ENCODE measurements at places on chromosomes 5 and 9.

GRCh38 chr9:78035383-78035993, 3.9 kb upstream of the GNAQ start:
- DNase-seq = peak; percentile 65

- peak; percentile 59 for DNase-seq
Observed at GRCh38 chr5:151151793-151152192, 5.8 kb downstream of the ANXA6 start.

DNA sequence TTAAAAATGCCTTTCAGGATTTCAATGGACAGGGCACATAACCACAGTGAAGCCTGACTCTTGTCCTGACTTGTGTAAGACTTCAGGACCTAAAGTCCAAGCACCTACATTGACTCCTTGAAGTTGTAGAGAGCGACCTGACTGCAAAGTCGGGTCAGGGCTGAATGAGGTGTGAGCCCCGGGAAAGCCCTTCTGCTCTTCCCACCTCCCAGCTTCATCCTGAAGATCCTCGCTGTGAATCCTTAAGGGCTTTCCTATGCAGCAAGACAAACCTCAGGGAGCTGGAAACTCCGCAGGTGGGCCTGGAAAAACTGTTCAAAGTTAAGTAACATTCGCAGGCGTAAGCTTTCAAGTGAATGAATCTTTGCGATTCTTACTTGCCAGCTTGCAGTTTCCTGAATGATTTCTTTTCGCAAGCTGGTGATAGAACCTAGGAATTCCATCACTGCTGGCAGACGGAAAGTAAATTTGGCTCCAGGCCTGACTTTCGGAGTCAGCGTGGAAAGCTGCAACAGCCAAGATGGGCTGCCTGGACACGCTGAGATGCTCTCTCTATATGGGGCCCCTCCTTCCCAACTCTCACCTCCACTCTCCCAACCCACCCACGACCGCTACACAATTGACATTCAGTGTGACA, 10.9 kb downstream of the SEMA5A start:
- no peak for DNase-seq

DNA sequence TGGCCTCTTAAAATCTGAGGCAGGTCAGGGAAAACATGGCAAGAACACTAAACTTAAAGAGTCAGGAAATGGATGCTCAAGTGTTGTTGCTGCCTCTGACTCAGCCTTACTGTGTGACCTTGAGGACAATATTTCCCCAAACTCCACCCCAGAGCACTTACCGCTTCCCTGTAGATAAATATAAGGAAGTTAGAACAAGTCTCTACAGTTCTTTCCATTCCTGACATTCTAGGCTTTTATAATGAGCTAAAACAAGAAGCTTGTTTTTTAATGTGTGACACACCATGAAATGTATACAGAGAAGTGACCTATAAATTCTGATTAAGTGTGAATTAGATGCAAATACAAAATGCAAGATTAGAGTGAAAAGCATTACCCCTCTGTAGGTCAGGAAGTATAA, 129.3 kb downstream of the GRIA1 start:
- no peak for DNase-seq

DNA sequence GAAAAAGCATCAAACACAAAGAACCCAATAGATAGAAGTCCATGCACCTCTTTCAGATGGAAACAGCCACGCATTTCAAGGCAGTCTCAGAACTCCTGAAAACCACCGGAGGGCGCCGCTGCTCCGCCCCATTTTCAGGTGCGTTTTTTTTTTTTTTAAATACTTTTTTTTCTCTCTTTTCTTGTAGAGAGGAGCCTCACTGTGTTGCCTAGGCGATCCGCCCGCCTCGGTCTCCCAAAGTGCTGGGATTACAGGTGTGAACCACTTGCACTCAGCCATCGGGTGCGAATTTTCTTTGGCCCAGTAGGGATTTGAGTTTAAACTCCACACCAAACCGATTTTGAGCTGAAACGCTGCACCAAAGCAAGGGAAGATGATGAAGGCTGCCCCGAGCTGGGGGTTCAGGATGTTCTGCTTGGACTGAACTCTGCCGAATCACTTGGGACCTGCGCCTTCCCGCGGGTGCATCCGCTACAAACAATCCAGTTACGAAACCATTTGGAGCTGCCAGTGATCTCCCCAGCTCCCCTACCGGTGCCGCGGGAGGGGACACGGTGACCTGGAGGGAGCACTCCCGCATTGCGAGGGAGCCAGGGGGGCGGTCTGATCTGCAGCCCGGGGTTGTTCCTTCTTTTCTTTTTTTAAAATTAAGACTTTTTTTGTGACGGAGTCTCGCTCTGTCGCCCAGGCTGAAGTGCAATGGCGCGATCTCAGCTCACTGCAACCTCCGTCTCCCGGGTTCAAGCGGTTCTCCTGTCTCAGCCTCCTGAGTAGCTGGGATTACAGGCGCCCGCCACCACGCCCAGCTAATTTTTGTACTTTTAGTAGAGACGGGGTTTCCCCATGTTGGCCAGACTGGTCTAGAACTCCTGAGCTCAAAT, 1.4 kb downstream of the PTGR1 start:
- peak; percentile 72 for DNase-seq

DNA sequence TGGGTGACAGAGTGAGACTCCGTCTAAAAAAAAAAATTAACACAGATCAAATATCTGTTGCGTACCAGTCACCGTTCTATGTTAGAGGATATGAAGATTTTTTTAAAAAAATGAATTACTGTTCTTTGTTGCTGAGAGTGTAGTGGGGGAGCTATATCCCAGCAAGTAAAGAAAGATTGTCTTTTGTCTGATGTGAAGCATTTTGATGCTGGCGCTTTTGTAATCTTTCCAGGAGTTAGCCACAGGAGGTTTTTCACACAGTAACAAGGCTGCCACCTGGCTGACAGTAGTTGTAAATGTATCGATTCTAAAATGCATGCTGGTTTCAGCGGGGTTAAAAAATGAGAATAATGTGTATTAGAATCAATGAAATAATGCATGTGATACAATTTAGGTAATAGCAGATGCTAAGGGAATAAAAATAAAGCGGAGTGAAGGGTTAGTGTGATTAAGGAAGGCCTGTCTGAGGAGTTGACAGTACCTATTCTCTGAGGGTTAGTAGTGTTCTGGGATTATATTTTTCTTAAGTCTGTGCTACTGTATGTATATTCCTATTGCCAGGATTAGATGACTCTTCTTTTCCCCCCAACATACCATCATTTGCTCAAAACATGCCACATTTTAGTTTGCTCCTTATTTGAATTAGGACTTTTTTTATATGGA, 3.4 kb downstream of the LMNB1 start:
- peak; percentile 69 for DNase-seq

DNA sequence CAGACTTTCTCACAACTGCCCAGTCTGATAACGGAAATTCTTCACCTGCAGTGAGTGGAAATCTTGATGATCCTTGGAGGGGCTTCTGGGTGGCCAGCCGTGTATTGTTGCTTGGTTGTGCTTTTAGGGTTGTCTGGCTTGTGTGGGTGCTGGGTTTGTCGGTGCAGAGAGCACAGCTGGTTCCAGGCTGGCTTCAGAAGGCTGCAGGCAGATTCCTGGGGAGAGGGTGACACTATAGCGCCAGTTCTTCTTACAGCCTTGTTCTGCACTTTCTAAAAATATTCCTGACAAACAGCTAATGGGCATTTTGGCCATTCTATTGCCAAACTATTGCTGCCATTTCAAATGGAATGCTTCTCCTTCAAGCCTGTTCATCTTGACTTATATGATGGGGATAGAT, 99.3 kb downstream of the PDZD2 start:
- no peak for DNase-seq

GRCh38 chr9:2338777-2339365, 282.7 kb upstream of the VLDLR start:
- DNase-seq = no peak

DNA sequence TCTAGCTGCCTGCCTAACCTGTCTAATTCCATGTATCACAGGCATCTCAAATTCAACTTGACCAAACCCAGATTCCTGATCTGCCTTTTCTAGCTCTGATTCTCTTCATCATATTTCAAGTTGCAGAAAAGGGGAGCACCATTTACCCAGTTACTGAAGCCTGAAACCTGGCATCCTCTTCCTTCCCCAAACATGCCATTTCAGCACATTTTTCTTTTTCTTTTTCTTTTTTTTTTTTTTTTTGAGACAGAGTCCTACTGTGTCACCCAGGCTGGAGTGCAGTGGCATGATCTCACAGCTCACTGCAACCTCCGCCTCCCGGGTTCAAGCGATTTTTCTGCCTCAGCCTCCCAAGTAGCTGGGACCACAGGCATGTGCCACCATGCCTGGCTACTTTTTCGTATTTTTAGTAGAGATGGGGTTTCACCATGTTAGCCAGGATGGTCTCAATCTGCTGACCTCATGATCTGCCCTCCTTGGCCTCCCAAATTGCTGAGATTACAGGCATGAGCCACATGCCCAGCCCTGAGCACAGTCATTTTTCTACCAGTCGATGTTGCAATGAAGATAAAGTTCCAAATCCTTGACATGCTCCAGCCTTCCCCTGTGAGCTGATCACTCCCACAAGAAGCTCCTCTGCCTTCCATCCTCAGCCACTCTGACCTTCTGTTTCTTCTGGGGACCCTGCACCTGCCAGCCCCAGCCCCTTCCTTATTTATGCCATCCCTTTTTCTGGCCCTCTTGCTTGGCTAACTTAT, 32.2 kb downstream of the ACER2 start:
- no peak for DNase-seq

- no peak for DNase-seq
Observed at GRCh38 chr5:130692770-130693169, 472.3 kb downstream of the HINT1 start.

DNA sequence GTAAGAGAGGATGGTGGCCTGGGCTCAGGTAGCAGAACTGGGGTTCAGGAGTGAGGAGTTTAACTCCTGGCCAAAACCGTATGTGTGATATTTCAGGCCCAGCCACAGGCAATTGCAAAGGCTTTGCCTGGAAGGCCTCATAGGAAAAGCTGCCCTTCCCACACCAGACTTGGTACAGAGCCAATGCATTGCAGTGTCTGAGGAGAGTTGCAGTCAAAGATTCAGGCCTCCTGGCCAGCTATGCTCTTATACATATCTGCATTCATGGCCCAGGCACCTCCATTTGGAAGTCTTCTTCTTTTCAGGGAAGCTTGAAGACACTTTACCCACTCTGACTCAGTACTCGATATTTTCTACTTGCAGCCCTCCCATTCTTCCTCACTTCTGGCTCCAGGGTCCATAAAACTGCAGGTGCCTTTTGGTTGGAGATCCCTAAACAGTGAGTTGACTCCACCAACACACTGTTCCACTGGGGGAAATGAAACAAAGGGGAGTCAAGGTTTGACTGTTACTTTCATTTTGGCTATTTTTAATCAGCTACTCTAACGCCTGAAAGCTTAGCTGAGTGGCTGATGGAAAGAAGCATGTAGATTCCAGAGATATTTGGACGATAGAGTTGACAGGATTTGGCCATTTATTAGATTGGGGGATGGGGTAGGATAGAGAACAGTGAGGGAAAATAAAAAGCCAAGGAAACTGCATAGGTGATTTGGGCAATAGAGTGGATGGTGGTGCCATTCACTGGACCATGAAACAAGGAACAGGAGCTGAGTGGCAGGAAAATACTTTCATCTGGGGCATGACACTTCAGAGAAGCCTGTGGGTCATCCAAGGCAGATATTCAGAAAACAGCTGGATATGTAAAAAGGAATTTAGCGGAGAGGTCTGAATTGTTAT, 30.6 kb upstream of the IL33 start:
- DNase-seq = peak; percentile 70

GRCh38 chr9:4530375-4530774, 40.1 kb downstream of the SLC1A1 start:
- DNase-seq = peak; percentile 54

DNA sequence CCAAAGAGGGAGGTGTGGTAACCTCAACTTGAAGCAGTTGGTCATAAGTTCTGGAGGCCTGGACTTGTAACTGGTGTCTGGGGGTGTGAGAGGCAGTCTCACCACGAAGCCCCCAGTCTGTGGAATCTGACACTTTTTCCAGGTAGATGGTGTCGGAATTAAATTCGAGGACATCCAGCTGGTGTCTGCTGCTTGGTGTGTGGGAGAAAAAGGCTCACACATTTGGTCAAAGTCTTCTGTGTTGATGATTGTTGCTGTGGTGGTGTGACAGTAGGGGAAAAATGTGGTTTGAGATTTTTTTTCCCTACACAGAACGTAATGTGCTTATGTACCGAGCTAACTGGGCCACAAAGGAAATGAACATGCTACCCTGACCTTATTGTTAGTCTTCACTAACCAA, 251.9 kb downstream of the MAT2B start:
- no peak for DNase-seq

DNA sequence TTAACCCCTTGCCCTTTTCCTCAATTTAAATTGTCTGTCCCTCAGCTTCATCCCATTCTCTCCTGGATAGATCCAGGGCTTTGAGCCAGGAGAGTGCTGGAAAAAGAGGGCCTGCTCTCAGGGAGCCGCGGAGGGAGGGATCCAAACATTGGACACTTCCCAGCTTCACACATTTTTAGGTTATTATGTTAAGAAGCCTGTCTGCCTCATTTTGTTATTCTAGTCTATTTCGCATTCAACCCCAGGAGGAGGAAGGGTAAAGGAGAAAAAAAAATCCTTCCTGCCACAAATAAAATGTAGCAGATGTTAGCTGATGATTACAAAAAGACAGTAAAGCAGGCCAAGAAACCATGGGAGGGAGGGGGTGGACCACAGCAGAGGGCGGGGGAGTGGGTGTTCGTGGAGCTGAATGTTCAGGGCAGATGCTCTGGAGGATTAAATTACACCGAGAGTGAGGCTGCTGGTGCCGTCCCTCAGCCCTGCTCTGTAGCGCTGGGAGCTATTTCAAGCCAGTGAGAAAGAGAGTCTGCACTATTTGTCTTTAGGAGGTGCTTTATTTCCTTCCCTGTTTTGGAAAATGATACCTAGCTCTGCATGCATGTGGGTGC, 60.6 kb upstream of the ZFR start:
- DNase-seq = no peak

GRCh38 chr5:179772351-179772750, 21.4 kb upstream of the LTC4S start:
- DNase-seq = no peak

DNA sequence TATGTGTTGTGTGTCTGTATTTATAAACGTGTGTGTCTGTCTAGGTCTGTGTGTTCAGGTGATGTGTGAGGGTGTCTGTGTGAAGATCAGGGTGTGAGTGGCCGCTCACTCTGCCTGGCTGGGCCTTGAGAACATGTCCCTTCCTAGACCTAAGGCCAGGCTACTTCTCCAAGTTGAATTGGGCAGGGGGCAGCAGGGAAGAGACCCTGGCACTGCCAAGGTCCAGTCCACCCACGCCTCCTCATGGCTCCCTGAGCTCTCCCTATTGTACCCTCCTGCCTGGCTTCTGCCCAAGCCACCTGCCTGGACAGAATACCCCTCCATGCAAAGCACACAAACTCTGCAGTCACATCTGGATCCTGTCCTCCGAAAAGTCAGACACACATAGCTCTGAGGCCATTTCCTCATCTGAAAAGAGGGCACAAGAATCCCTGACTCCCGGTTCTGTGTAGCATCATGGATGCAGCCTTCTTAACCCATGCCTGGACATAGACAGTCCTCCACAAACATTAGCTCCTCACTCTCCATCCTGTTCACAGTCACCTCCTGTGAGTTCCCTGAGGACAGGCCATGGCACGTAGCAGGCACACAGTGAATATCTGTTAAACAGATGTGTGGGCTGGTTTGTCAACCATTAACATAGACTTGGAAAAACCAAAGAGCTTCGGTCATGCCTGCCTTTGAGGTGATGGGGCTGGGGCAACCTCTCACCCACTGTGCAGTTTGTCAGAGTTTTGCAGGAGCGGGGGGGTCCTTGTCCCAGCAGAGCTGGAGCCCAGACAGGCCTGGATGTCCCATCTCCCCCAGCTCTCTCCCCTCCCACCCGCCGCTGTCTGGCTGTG, 167.8 kb upstream of the MVB12B start:
- no peak for DNase-seq
